NCI-H2081 treated with DMSO at 0.1 percent for 48 hours (cell line): ENCODE measurements at places on chromosomes 12 and 14.

DNA sequence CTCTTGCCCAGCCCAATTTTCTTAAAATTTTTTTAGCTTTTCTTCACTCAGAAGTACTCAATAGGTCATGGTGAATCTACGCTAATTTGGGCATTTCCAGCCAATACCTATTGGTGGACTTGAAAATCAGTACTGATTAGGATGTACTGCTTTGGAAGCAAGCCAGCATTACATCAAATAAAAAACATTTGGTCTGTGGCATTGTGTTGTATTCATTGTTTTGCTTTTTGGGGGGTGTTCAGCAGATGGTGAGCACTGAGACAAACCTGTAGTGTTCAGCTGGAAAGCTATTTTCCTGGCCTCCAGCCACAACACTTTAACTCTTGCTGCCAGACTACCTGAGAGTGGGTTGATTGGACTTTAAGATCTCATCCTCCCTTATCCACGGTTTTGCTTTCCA, 4.0 kb downstream of the MAPKAPK5 start:
- no peak for DNase-seq

DNA sequence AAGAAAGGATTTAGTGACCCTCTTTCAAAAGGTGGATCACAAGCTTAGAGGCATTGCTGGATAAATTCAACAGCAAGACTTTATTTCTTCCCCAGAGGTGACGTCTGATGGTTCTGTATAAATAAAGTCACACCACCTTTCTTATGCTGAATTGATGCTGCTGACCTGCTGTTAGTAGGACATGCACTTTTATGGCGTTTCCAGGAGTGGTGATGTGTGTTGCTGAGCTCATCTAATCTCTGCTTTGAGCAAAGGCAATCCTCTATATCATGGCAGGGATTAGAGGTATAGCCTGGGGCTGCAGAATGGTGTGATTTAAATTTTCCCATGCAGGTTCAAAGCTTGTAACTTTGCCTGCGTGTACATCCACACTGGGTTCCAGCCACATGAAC, 94.9 kb downstream of the ETV6 start:
- no peak for DNase-seq

- no peak for DNase-seq
These were observed 46.9 kb downstream of the COCH start for GRCh38 chr14:30921305-30921704.

GRCh38 chr14:52821805-52822250, 30.4 kb upstream of the GNPNAT1 start:
- no peak for DNase-seq

DNA sequence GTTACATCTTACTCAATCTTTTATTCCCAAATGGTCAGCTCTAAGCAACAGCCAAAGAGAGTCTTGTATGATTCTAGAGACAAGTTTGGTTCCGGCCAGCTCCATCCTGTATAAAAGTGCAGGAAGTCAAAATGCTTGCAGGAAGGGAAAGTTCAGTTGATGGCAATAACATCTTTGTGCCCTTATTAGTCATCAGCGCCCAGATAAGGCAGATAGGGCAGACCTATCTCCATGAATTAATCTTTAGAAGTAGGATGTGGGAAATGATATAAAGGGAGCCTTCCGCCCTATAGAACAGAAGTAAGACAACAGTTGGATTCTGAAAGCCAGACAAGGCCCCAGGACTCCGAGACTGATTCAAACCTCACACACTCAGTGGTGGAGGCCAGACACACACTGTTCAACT, 6.4 kb downstream of the GNS start:
- no peak for DNase-seq

GRCh38 chr12:90404071-90404470, 550.9 kb downstream of the CCER1 start:
- DNase-seq: no peak

- DNase-seq: no peak
These were observed 27.0 kb upstream of the HIGD1C start for GRCh38 chr12:50925342-50925651.
